ENCODE measurements at places on chromosomes 16 and 17.

GRCh38 chr17:82121660-82122629 lies 23.9 kb upstream of the FASN start:
- DNase-seq: no peak

DNA sequence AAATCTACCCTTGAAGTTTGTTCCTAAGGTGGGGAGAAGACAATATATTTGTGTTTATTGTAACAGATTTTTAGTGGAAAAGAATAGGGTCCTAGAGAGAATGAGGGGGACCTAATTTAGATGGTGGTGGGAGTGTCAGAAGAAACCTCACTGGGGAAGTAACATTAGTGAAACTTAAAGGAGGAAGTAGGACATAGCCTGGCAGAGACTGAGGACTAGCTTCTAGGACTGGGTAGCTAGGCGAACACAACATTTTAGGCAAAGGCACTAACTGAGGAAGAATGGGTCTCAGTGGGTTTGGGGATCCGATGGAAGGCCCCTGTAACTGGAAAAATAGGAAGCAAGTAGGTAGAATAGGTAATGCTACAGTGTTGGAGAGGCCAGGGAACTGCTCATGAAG lies 4.2 kb upstream of the ARL2BP start:
- no peak for DNase-seq

DNA sequence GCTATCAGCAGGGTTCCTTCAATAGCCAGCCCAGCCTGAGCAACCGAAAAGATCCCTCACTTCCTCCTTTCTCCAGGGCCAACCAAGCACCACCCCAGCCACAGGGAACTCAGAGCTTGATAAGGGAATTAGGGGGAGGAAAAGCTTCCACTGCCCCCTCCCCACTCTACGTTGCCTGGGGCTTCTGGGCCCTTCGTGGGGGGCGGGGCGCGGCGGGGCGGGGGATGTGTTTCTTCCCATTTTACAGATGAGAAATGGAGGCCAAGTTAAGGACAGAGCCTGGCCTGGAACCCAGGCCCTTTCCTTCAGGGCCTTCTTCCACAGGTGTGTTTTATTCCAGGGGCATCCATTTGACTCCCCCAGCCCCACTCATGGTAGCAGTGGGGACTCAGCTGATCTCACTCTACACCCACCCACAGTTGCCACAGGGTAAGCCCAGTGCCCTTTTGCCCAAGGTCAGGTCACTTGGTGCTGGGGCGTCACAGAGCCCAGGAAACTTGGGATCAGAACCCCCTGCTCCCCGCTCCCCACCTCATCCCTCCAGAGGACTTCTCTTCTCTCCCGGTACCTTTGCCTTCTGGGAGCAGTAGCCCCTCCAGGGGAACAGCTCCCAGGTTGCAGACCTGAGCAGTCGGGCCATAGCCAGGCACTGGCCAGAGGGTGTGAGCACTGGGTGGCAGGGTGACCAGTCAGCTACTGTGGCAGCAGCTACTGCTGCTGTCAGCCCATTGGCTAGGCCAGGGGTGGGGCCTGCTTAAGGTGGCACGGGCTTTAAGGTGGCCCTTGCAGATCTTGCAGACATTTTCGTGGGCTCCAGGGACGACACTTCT lies at the start of gene LDHD:
Gene LDHD (minus strand): TSS at position 700 of the 830 bp plus-strand sequence. CDS start 60 bp downstream, at position 640.
- peak; percentile 92 for DNase-seq

- no peak for DNase-seq
These were observed 67.9 kb downstream of the TAOK1 start for GRCh38 chr17:29458066-29458465.

GRCh38 chr17:50893183-50893993 lies 27.2 kb upstream of the TOB1 start:
- DNase-seq: no peak

GRCh38 chr17:40354221-40355122 lies 10.1 kb downstream of the GJD3 start:
- no peak for DNase-seq

DNA sequence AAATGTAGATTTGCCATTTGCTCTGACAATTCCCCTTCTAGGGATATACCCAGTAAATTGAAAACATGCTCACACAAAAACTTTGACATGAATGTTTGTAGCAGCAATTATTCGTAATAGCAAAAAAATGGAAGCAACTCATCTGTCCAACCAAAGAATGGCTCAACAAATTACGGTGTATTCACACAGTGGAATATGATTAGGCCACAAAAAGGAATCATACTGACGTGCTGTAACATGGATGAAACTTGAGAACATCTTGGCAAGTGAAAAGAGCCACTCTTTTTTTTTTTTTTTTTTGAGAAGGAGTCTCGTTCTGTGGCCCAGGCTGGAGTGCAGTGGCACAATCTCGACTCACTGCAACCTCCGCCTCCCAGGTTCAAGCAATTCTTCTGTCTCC lies 24.1 kb upstream of the SPNS3 start:
- no peak for DNase-seq

GRCh38 chr16:56728980-56729734 lies 772 bp upstream of the NUP93 start:
- no peak for DNase-seq

DNA sequence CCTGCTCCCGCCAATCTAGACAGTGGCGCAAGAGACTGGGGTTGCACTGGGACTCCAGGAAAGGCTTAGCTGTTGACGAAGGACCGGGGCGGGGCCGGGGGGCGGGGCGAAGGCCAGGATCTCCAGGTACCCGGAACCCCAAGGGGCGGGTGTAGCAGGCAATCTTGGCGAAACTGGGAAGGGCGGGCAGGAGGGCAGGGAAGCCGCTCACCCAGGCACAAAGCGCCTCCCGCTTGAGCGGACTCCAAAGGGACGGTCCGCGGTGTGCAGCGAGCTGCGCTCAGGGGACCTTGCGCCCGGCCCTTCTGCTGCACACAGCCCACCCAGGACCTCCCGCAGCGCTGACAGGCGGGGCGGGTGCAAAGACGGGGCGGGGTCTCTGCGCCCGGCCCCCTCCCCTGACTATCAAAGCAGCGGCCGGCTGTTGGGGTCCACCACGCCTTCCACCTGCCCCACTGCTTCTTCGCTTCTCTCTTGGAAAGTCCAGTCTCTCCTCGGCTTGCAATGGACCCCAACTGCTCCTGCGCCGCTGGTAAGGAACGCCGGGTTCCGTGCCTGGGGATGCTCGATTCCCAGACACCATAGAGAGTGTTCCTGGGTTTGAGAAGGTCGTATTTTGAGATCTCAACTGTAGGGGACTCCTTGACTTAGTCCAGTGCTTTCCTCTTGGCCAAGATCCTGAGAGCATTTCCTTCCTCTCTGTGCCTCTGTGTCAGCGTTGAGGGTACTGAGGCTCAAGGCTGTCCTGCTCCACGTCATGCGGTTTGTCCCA lies at the start of gene MT1F:
Gene MT1F (plus strand): TSS at position 405 of the 772 bp plus-strand sequence. CDS start 100 bp downstream, at position 505.
- DNase-seq: peak; percentile 47
